Thyroid gland (tissue), 4 donors: ENCODE measurements at places on chromosomes 16 and 17. TPM values are rescaled to one million over a fixed set of nuclear protein-coding genes. Genes with fewer than 3 reads are reported as not detected.

PRKCA gene
- 10.8 TPM for total RNA-seq

DNA sequence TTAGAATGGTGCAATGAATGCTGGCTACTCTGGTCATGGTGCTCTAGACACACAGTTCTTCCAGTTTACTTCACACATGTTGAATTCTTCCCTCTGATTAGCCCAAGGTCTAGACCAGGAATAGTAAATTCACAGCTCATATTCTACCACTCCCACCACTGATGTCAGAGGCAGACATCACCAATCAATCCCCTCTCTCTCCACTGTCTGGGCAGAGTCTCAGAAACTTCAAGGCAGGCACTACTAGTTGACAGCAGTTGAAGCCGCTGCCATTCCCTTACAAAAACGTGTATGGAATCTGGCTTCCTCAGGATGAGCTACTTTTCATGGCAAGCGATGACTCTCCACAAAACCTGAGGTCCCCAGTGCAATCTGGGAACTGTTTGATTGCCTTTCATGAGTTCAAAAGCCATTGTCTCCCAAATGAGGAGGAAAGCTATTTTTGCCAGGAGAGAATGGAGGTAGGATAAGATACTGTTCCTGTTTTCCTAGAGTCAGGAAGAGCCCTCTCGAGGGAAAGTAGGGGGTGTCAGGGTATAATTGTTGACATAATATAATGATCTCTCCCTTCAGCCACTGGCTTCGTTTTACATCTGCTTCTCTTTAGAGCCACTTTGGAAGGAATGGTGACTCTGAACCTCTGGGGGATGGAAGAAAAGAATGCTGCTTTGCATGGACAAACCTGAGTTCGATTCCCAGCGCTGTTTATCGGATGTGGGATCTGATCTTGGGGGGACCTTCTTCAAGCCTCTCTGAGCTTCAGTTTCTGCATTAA is 90.0 kb downstream of the FOXL1 start:
- DNase-seq: no peak

CASKIN2 gene
- 87.2 TPM for total RNA-seq

OTOP3 gene
- not detected for total RNA-seq

GRCh38 chr16:57194512-57194911 is 8.4 kb downstream of the RSPRY1 start:
- DNase-seq: no peak

DNA sequence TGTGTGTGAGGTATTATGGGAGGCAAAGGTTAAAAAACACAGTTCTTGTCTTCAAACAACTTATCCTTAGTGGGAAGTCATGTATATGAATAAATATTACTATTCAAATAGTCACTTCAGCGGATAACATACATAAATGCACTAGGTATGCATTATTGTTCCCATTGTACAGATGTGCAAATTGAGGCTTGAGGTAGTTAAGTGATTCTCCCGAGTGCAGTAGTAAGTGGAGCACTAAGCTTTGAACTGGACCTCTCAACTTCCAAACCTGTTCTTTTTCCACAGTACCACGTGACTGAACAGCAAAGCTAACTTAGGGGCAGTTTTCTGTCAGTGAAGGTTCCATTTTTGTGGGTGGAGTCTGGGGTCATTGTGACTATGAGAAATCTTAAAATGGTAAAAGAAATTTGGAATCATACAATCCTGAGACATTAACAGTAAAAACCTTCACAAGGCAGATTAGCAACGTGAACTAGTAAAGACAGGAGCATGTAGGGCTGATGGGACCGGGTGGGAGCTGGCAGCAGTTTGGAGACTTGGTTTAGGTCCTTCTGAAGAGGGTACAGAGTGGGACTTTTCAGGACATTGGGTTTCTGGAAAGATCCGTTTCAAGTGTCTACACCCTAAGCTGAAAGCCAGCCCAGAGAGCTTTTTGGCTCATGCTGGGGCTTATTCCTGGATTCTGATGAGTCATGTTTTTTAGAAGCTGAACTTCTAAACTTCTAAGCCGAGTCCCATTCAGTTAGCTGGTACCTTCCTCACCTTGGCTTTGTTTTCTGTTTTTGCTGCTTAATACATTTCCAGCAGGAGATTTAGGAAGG is 204.9 kb downstream of the PRKCA start:
- peak; percentile 76 for DNase-seq

GRCh38 chr17:47731396-47731795 is 1.6 kb upstream of the TBX21 start:
- DNase-seq: no peak
